ENCODE measurements at places on chromosomes 13 and 19.

DNA sequence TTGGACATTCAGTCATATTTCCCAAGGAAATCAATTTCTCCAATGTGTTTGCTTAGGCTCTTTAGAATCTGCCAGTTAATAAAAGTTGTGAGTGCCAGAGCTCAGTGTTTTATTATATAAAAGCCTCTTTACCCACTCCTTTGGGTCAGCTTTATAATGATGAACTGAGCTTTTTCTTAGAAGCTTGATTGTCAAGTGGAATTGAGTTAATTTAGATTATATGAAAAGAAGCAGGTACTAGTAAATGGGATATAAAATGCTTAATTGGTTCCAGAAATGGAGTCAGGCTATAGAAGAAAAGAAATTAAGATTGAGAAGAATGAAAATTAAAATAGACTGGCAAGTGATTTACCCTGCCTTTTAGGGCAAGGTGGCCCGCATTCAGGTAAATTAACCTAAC lies 363.2 kb downstream of the SLITRK6 start:
- no peak for DNase-seq

GRCh38 chr13:95137096-95137495 lies 164.2 kb downstream of the ABCC4 start:
- DNase-seq: no peak

GRCh38 chr19:5870986-5871394 lies 650 bp upstream of the FUT5 start:
- no peak for DNase-seq

GRCh38 chr13:106117640-106118039 lies 417.8 kb downstream of the EFNB2 start:
- no peak for DNase-seq

- no peak for DNase-seq
Measured at GRCh38 chr13:100540621-100541020, 48.0 kb downstream of the GGACT start.
